ENCODE measurements at places on chromosomes 16 and 17. TPM values are rescaled to one million over a fixed set of nuclear protein-coding genes. Genes with fewer than 3 reads are reported as not detected.

Gene GGT6
- 3.7 TPM for total RNA-seq

Gene C1QL1
- not detected for total RNA-seq

Gene EFCAB13
- total RNA-seq: 13.0 TPM

Gene IL34
- 2.6 TPM for total RNA-seq

Gene KRT25
- total RNA-seq: not detected

Gene LSM12
- total RNA-seq: 39.1 TPM

Gene CMTM4
- total RNA-seq: 52.5 TPM

Gene MLKL
- 36.7 TPM for total RNA-seq

Gene GDPD3
- 14.4 TPM for total RNA-seq

Gene CES1
- 323 TPM for total RNA-seq

Gene KRT15
- 9.0 TPM for total RNA-seq

Gene METTL26
- total RNA-seq: 63.1 TPM

Gene HSD3B7
- 23.6 TPM for total RNA-seq

Gene TLCD3B
- not detected for total RNA-seq

Gene ZG16B
- 4.5 TPM for total RNA-seq

Gene DOC2A
- 6.4 TPM for total RNA-seq

Gene KRTAP4-9
- total RNA-seq: not detected

Gene TRIM25
- 125 TPM for total RNA-seq

Gene HBM
- not detected for total RNA-seq

Gene G6PC1
- total RNA-seq: not detected

Gene SLC16A6
- 7.5 TPM for total RNA-seq

Gene DNASE1L2
- 2.0 TPM for total RNA-seq

Gene OR2C1
- total RNA-seq: not detected

Gene ZBTB4
- total RNA-seq: 79.0 TPM

Gene CCL14
- total RNA-seq: 20.7 TPM

Gene EFCAB5
- 1.8 TPM for total RNA-seq

Gene KRTAP4-3
- not detected for total RNA-seq

Gene TP53TG3E
- total RNA-seq: not detected

Gene AANAT
- not detected for total RNA-seq

Gene KCNJ12
- total RNA-seq: 1.9 TPM

Gene ZP2
- not detected for total RNA-seq

Gene TPSD1
- 9.6 TPM for total RNA-seq

Gene CASKIN1
- 0.09 TPM for total RNA-seq

Gene TBC1D3G
- not detected for total RNA-seq

Gene MYH3
- total RNA-seq: 1.2 TPM

Gene MMP25
- 22.7 TPM for total RNA-seq

Gene PIPOX
- total RNA-seq: 1.3 TPM

Gene NLRC3
- total RNA-seq: 3.9 TPM

Gene GNAO1
- total RNA-seq: 1.8 TPM

Gene RRAD
- total RNA-seq: 11.8 TPM

Gene CCDC154
- 3.1 TPM for total RNA-seq

Gene PRPSAP1
- total RNA-seq: 70.4 TPM

Gene RGS9
- total RNA-seq: 7.9 TPM

Gene NPIPA7
- 10.0 TPM for total RNA-seq

Gene CDH3
- total RNA-seq: 3.4 TPM

Gene NKD1
- 30.7 TPM for total RNA-seq

Gene LGALS9C
- 0.47 TPM for total RNA-seq

Gene ZNF319
- total RNA-seq: 11.0 TPM

Gene PLD6
- 3.8 TPM for total RNA-seq
